ENCODE measurements at places on chromosomes 3 and 15. TPM values are rescaled to one million over a fixed set of nuclear protein-coding genes. Genes with fewer than 3 reads are reported as not detected.

DNA sequence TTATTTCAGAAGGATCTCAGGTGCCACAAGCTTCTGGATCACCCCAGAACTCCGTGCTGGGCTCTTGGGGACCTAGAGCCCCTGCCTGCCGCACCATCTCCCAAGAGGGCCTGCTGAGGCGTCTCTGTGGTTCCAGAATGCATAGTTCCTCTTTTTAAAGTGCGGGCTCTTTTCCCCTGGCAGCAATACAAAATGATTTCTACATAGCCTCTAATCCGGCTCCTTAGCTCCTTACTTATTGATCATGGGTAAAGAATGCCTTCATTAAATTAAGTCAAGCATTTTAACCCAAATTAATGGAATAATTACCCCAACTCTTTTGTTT is 121.9 kb downstream of the ATP10A start:
- no peaks in the 10 kb centered on the region for H3K4me1 ChIP-seq
- H3K4me3 ChIP-seq: no peak overlapping the region
- no peak overlapping the region for H3K27ac ChIP-seq
- no peaks in the 10 kb centered on the region for H3K36me3 ChIP-seq
- no peaks in the 10 kb centered on the region for H3K27me3 ChIP-seq
- DNase-seq: no peak

DNA sequence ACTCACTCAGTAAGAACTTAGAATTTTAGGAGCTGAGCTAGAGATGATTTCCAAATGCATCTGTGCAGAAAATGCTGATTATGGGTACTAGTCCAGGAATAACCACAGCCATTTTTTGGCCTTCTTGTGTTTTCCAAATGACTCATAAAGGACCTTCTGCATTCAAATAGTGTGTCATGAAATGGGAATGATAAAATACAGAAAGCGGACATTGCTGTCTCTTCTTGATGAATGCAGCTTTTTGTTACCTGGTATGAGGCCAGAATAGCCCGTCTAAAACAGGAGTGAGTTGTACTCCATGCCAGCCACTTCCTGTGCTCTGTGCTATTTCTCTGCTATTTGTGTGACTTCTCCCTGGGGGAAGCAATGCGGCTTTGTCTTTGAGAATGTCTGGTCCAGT is 20.5 kb upstream of the FRMD5 start:
- H3K4me3 ChIP-seq: no peak overlapping the region
- no peak for DNase-seq
- H3K27ac ChIP-seq: no peak overlapping the region
- H3K27me3 ChIP-seq: no peaks in the 10 kb centered on the region

GRCh38 chr15:44066211-44066827 is 128.8 kb downstream of the FRMD5 start:
- H3K27ac ChIP-seq: no peak overlapping the region
- H3K4me1 ChIP-seq: no peaks in the 10 kb centered on the region
- no peaks in the 10 kb centered on the region for H3K27me3 ChIP-seq

- DNase-seq: no peak
- H3K4me1 ChIP-seq: no peaks in the 10 kb centered on the region
- H3K36me3 ChIP-seq: no peaks in the 10 kb centered on the region
- H3K27me3 ChIP-seq: peaks cover 5% of the 10 kb centered on the region
Measured at GRCh38 chr3:180626844-180627243, 24.9 kb downstream of the TTC14 start.

- peaks cover 4% of the 10 kb centered on the region for H3K27me3 ChIP-seq
- no peak overlapping the region for H3K27ac ChIP-seq
- no peak for DNase-seq
- H3K4me3 ChIP-seq: no peak overlapping the region
- no peaks in the 10 kb centered on the region for H3K4me1 ChIP-seq
- H3K36me3 ChIP-seq: no peaks in the 10 kb centered on the region
Measured at GRCh38 chr3:111415018-111415417, 127.0 kb upstream of the CD96 start.

DNA sequence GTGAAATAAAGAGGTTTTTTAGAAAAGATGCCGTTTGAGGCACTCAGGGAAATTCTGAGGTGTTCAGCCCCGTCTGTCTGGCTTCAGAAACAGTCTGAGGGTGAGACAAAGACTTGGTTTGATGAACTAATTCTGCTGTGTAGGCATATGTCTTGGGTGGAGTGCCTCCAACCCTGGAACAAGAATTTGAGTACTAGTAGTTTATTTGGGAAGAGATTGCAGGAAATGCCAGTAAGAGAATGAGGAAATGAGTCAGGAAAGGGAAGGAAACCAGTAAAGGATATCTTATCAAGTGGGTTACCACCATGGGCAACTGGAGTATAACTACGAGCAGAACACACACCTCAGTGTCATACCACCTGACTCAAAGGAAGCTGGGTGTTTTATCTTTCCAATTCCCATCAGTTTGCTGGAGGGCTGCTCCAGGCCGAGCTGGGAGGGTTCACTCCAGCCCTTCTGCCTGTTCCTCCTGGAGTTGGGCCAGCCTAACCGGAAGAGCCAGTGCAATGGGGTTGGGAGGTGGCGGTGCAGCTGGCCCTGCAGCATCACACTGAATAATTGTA is 75.3 kb downstream of the TGFBR2 start:
- DNase-seq: peak; percentile 60
- H3K4me1 ChIP-seq: peaks cover 67% of the 10 kb centered on the region
- no peaks in the 10 kb centered on the region for H3K27me3 ChIP-seq
- H3K4me3 ChIP-seq: no peak overlapping the region
- peak overlapping the region; percentile 62 for H3K27ac ChIP-seq

SLC9A9 gene
- total RNA-seq: 1.4 TPM

LRRC2 gene
- total RNA-seq: 0.28 TPM

FHIT gene
- not detected for total RNA-seq

Measured in A673 (cell line).